ENCODE measurements at places on chromosomes 12 and 14. TPM values are rescaled to one million over a fixed set of nuclear protein-coding genes. Genes with fewer than 3 reads are reported as not detected.

Gene GZMH
- total RNA-seq = 35.7 TPM

Gene NKX2-1
- not detected for total RNA-seq

DNA sequence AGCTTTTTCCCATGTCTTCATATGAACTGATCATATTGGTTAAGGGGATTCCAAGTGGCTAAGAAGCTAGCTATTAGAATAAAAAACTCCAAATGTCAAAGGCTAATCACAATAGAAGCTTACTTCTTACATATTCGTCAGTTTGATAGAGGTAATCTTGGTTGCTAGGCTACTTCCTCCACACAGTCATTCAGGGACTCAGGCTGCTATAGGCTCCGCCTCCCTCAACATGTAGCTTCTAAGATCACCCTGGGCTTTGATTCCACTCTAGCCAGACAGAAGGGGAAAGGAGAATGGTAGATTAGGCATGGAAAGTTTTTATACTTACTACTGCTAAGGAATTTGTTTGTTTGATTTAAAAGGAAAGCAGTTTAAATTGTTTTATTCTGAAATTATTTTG is 207.9 kb downstream of the EFCAB11 start:
- peaks cover 28% of the 10 kb centered on the region for H3K4me1 ChIP-seq
- H3K27ac ChIP-seq = no peak overlapping the region
- DNase-seq = no peak
- H3K27me3 ChIP-seq = no peaks in the 10 kb centered on the region
- peaks cover 4% of the 10 kb centered on the region for H3K36me3 ChIP-seq

DNA sequence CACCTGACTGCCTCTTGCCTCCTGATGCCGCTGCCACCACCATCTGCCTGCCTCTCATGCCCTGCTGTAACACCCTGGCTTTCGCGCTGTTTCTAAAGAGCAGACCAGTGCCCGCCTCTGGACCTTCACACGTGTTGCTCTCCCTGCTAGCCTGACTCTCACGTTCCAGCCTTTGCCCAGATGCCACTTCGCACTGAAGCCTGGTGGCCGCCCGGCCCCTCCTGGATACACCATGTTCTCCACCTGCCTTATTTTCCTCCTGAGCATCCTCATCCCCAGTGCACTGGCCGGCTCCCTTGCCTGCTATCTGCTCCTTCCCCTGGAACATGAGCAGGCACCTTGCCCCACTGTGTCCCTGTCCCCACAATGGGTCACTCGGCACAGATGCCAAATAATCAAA is 146.5 kb downstream of the PIWIL1 start:
- DNase-seq = no peak
- no peaks in the 10 kb centered on the region for H3K27me3 ChIP-seq
- H3K4me1 ChIP-seq = no peaks in the 10 kb centered on the region
- no peaks in the 10 kb centered on the region for H3K36me3 ChIP-seq
- H3K27ac ChIP-seq = no peak overlapping the region
- H3K4me3 ChIP-seq = no peak overlapping the region

Gene KRT74
- not detected for total RNA-seq

Gene TMEM19
- 10.6 TPM for total RNA-seq

Gene PRR4
- 3.6 TPM for total RNA-seq

DNA sequence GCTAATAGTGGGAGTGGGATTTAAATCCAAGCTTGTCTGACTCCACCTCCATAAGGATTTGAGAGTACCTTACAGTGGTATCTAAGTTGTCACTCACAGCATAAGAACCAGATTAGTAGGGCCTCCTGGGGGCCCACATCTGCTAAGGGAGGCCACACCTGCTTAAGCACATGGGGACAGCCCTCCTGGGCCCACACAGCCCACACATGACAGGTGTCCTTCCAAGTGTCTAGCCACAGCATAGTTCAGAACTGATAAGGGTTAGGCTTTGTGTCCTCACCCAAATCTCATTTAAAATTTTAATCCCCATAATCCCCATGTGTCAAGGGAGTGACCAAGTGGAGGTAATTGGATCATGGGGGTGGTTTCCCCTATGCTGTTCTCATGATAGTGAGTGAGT is 186.0 kb upstream of the HMGA2 start:
- no peak for DNase-seq
- no peaks in the 10 kb centered on the region for H3K36me3 ChIP-seq
- no peaks in the 10 kb centered on the region for H3K27me3 ChIP-seq
- H3K27ac ChIP-seq = no peak overlapping the region
- no peaks in the 10 kb centered on the region for H3K4me1 ChIP-seq

GRCh38 chr14:33857650-33858049 is 93.2 kb downstream of the EGLN3 start:
- no peak for DNase-seq
- H3K4me3 ChIP-seq = no peak overlapping the region
- peaks cover 16% of the 10 kb centered on the region for H3K27me3 ChIP-seq
- no peaks in the 10 kb centered on the region for H3K36me3 ChIP-seq
- peaks cover 51% of the 10 kb centered on the region for H3K4me1 ChIP-seq

- no peaks in the 10 kb centered on the region for H3K4me1 ChIP-seq
- H3K27me3 ChIP-seq = peaks cover 2% of the 10 kb centered on the region
- no peak overlapping the region for H3K4me3 ChIP-seq
- H3K36me3 ChIP-seq = no peaks in the 10 kb centered on the region
Observed at GRCh38 chr14:87894920-87895319, 98.1 kb downstream of the GALC start.

DNA sequence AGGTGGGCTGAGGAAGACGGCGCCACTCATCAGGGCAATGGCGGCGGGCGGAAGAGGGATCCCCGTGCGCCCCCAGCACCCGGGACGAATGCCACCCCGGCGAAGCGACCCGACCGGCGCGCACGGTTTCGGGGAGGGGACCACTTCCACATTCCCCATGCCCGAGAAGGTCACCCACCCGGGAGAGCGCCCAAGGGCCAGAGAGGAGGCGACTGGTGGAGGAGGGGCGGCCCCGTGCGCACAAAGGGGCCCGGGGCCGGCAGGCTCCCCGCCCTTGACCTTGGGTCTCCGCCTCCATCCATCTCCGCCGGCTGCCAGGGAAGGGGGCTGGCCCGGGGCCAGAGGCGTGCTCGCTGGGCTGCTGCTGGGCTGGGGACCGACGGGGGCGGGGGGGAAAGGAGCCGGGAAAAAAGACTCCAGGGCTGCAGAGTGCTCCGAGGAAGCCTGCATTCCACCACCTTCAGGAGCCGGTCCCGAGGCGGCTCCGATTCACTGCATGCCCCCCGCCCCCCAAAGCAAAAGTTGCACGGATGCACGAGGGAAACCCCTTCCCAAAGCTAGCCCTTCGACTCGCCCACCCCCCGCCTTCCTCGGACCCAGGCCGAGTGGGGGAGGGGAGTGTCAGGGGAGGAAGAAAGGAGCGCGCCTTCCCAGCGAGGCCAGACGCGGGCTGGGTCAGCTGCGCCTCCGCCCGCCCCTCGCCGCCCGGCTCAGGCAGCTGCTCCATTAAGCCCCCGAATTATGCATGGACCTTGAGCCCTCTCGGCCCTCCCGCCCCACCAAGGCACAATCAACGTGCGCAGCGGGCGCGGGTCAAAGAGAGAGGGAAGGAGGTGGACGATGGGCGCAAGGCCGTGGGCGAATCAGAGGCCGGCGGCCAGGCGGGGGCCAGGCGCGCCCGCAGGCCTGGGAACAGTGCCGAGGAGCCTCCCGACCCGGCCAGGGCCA is 26.2 kb downstream of the BCL11B start:
- H3K4me1 ChIP-seq = peaks cover 87% of the 10 kb centered on the region
- H3K27me3 ChIP-seq = no peaks in the 10 kb centered on the region
- no peak for DNase-seq
